Right renal cortex interstitium (tissue), 3 donors: ENCODE measurements at places on chromosomes 7 and 10. TPM values are rescaled to one million over a fixed set of nuclear protein-coding genes. Genes with fewer than 3 reads are reported as not detected.

The GNGT1 gene
- polyA plus RNA-seq: 0.24 TPM

The ARHGAP22 gene
- polyA plus RNA-seq: 1.7 TPM

The NEUROD6 gene
- not detected for polyA plus RNA-seq

The PRDX3 gene
- polyA plus RNA-seq: 293 TPM

The MYOZ1 gene
- polyA plus RNA-seq: 6.3 TPM

The SEMA3E gene
- polyA plus RNA-seq: 1.8 TPM

The PUS7 gene
- 19.4 TPM for polyA plus RNA-seq

The CALHM1 gene
- 0.07 TPM for polyA plus RNA-seq

The HABP2 gene
- polyA plus RNA-seq: 0.41 TPM

The TMEM176B gene
- 80.2 TPM for polyA plus RNA-seq

The ACTR3C gene
- polyA plus RNA-seq: 8.9 TPM

The DEPP1 gene
- 8.8 TPM for polyA plus RNA-seq

The FBXW4 gene
- 57.4 TPM for polyA plus RNA-seq

The CPA4 gene
- polyA plus RNA-seq: 0.47 TPM

The SORBS1 gene
- polyA plus RNA-seq: 27.9 TPM

The ZNF33B gene
- polyA plus RNA-seq: 46.9 TPM
